ENCODE measurements at places on chromosomes 5 and 9.

GRCh38 chr5:66436721-66437120 lies 159.5 kb upstream of the MAST4 start:
- no peak for DNase-seq

- no peak for DNase-seq
Observed at GRCh38 chr9:29999645-30000044, 2384.8 kb upstream of the ACO1 start.

- DNase-seq = no peak
Observed at GRCh38 chr9:70551801-70552200, 137.3 kb upstream of the KLF9 start.

GRCh38 chr5:147381555-147381954 lies 128.3 kb downstream of the DPYSL3 start:
- no peak for DNase-seq

- DNase-seq = no peak
Observed at GRCh38 chr9:133682818-133683585, 46.8 kb downstream of the DBH start.

GRCh38 chr5:103497781-103498180 lies 64.8 kb downstream of the NUDT12 start:
- DNase-seq = no peak

DNA sequence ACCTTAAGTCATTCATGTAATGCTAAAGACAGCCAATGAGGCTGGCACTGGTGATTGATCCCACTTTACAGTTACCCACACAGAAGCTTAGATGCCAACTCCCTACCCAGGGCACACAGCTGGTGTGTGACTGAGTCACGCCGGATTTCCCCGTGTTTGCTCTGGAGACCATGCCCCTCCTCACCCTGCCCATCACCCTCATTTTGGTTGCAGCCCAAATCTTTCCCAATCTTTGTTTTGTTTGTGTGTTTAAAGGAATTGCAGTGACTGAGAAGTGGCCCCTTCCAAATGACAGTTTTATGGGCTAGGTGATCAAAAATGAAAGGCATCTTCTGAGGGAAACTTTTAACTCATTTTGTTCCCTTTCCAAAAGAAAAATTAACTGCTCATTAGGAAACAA lies 10.9 kb downstream of the FBXL7 start:
- DNase-seq = no peak

DNA sequence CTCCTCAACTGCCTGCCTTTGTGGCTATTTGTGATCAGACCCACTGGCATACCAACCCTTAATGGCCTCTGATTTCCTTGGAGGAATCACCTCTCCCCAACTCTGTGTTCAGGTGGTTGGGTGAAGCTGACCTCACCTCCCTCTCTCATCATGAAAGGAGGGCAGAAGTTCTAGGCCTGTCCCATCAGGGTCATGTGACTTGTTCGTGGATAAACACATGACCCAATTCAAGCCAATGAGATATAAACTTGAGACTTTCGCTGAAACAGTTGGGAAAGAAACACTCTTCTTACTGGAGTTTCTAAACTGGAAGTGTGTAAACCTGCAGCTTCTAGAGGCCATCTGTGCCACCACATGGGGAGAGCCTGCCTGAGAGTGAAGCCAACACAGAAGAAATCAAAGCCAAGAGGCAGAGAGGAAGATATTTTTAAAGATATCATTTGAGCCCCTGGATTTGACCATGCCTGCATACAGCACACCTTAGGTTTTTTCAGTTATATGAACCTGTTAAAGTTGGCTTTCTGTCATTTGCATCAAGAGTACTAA lies 5.8 kb downstream of the GABBR2 start:
- DNase-seq = no peak

GRCh38 chr9:110526426-110526825 lies 53.1 kb downstream of the SVEP1 start:
- DNase-seq = no peak

DNA sequence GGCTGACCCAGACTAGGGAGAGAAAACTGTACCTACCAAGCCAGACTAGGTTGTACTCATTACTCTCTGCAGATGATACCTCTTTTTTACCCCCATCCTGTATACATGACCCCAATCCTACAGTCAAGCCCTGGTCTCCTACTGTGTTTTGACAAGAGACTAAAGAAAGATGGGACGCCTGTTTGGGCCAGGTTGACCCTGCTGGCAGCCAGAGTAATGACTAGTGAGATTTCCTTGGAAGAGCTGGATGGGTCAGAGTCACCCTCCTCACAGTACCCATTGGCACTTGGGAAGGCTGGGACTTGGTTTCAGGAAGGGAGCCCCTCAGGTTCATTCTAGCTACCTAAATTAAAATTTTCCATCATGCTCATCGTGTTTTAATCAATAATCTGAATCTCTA lies 89.7 kb upstream of the NR4A3 start:
- DNase-seq = no peak

- no peak for DNase-seq
Observed at GRCh38 chr9:104958751-104959150, 30.8 kb upstream of the ABCA1 start.

DNA sequence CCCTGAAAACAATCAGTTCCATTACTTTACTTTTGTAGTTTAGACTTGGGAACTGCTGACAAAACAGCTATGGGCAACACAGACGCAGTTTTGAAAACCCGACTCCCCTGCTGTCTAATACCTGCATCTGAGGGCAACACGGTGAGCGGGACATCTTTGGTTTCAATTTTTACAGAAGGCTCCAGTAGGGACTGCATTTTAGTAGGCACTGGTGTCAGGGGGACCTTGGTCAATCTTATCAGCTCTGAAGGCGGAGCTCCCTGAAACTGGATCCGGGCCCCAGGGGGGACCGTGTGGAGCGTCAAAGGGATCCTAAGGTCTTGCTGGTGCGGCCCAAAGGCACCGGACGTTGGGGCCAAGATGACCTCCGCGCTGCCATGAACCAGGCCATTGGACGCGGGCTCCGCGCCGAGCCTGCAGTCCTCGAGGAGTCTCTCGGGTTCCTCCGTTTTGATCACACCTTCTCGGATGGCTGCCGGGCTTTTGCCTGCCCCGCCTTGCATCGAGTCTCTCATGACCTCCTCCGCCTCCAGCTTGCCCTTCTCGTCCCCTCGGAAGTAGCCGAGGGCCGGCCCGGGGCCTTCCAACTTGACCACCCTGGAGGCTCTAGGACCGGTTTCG lies 1.1 kb downstream of the SOX30 start:
- DNase-seq = no peak

- no peak for DNase-seq
Observed at GRCh38 chr5:38226091-38226490, 32.3 kb upstream of the EGFLAM start.

- no peak for DNase-seq
Observed at GRCh38 chr5:76854644-76855043, 4.8 kb downstream of the S100Z start.

DNA sequence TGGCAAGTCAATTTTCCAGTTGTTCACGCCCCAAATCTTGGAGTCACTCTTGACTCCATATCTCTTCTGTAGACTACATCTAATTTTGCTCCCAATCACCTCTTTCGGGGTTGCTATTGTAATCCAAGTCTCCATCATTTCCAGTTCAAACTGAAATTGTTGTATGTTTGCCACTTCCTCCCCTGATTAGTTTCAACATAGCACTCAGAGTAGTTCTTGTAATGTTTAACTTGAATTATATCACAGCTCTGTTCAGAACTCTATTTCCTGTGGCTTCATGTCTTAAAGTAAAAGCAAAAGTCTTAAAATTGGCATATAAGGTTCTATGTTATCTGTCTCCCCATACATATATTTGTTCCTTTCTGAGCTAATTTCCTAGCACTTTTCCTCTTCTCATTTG lies 348.5 kb upstream of the RIOK2 start:
- no peak for DNase-seq

- DNase-seq = no peak
Observed at GRCh38 chr5:149170299-149170698, 29.0 kb downstream of the ABLIM3 start.

GRCh38 chr5:44275908-44276307 lies 113.3 kb downstream of the FGF10 start:
- no peak for DNase-seq

DNA sequence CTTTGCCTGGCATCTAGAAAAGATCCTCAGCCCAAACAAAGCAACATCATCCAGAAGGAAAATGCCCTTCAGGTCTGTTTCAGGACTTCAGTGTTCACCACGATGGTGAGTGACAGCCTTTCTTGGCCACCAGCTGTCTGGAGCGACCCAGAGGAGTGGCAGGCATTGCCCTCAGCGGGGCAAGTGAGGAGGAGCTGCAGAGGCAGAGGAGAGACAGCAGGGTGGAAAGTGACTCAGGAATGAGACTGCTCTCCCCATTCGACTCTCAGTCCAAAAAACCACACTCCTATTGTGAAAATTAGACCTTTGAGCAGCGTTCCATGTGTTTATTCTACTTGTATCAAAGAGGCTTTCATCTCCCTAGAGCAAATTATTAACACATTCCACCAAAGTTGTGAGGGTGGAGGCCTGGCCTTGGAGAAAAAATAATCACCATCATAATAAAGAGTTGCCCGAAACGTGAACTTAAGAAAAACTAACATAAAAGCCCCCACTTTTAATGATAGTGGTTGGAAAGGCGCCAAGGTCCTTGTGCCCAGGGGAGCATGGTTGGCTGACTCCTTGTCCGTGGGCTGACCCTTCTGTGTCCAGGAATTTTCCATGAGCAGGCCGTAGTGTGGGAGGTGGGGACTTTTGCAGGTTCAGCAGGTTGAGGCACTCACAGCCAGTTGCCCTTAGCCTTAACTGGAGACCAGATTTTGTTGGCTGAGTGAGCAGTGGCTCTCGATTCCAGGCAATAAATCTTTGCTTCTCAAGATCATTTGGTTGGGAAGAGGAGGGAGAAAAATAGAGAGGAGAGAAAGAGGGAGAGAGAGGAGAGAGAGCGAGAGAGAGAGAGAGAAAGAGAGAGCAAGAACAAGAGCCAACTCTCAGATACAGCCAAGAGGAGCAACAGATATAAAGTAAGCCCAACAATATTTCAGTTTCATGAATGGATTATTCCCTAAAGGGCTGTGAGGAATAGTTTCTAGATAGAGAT lies 125.9 kb upstream of the ANKRD55 start:
- no peak for DNase-seq

DNA sequence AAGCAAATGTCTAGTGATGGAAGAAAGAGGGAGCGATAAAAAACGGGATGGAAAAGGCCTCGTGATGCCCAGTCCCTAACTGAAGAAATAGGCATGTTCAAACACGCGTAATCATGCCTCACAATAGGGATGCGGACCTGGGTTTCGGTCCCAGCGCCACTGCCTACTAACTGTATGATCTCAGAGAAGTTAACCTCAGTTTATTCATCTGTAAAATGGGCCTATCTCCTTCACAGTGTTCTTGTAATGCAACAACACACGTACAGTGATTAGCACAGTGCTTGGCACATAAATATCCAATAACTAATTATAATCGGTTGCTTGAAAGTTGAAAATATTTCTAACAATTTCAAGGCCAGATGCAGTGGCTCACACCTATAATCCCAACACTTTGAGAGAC lies 181.8 kb downstream of the FANCC start:
- DNase-seq = no peak

- DNase-seq = no peak
Observed at GRCh38 chr9:89444274-89444673, 53.6 kb downstream of the SEMA4D start.

- no peak for DNase-seq
Observed at GRCh38 chr9:128838338-128838737, 8.7 kb upstream of the SPOUT1 start.

DNA sequence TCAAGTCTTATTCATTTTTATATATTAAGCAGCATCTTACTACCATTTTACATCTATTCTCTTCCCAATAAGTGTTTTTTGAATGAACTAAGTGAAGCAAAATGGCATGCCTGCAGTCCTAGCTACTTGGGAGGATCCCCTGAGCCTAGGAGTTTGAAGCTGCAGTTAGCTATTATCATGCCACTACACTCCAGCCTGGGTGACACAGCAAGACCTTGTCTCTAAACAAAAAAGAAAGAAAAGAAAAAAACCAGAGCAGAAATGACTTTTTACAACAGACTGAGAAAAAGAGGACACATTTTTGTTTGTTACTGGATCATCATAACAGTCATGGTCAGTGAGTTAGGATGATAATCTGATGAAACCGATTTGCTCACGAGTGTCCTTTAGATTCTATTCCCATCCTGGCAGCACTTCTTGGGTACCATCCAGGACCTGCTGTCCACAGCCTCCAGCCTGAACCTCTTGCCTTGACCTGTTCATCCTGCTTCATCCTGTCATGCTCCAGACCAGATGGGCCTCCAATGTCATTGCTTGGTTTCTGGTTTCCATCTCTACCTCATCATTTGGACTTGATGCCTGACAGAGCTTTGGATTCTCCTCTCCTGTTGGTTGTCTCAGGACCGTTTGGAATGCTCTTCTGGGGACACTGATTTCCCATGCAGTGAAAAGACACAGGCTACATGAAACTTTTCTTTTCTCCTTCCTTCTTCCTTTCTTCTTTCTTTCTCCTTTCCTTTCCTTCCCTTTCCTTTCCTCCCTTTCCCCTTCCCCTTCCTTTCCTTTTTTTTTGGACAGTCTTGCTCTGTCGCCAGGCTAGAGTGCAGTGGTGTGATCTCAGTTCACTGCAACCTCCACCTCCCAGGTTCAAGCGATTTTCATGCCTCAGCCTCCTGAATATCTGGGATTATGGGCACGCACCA lies 50.1 kb upstream of the GLRX start:
- peak; percentile 59 for DNase-seq

DNA sequence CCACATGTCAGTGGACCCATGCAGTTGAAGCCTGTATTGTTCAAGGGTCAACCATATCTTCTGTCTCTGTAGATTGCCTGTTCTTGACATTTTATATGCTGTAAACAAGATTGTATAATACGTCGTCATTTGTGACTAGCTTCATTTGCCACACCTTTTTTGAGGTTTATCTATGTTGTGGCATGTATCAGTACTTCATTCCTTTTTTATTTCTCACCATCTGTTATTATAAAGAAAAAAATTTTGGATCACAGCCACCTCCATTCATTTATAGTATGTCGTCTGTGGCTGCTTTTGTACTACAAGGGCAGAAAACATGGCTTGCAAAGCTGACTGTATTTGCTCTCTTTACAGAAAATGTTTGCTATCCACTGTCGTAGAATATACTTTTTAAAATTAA lies 72.4 kb downstream of the TEK start:
- DNase-seq = no peak

GRCh38 chr9:109865521-109865920 lies 85.5 kb downstream of the PALM2AKAP2 start:
- no peak for DNase-seq

- no peak for DNase-seq
Observed at GRCh38 chr9:124749781-124750180, 21.3 kb downstream of the NR6A1 start.

DNA sequence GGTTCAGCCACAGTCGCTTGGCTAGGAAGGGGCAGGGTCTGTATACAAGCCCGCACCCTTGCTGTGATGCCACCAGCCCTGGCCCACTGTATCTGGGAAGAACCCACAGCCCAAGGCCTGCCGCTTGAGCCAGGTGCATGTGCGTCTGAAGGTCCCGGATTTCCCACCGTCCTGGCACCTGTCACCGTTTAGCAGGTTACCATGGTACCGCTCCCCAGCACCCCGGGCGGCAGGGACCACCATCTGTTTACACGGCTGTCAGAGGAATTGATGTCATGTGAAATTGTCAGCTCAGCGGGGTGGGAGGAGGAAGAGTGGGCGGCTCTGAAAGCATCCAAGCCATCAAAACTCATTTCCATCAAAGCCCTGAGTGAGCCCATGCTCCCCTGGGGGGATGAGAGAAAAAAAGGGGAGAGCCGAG lies 92.7 kb downstream of the HRH2 start:
- DNase-seq = no peak
